ENCODE measurements at places on chromosomes 2 and 18.

DNA sequence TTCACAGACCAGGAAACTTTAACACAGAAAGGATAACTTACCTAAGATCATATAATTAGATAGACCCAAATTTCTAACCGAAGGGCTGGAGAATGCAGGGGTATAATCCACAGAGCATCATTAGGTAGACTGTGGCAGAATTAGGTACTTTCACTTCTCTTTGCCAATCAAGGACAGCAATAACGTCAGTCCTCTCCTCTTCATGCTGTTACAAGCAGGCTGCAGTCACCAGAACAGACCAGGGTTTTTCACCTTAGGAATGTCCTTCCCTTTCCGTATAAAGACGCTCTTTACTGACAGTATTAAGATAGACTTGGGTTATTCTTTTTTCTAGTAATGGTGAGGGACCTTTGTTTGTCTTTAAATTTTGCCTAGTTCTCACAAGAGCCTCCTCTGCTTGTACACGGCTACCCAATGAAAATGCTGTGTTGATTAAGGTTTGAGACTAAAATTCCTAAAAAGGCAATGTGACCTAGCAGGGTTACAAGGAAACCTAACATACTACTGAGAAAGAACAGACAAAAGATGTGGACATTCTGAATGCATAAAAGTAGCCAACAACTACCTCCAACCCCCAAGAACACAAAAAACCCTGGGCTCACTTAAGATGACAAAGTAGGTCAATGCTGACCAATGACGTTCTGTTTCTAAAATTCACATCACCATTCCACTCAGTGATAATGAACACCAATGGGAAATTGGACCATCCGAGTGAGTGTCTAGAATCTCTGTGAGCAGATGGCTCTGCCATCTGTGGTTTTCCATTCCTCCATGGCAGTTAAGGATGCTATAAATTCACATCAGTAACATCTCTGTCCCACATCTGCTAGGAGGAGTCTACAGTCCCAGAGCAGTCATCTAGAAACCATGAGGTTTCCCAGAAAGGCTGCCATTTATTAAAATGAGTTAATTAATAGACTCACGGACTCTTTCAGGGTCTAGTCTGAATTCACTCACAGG is 2.1 kb downstream of the PDIA6 start:
- no peak for DNase-seq

- DNase-seq: no peak
Measured at GRCh38 chr2:71583876-71584275, 130.5 kb downstream of the DYSF start.

DNA sequence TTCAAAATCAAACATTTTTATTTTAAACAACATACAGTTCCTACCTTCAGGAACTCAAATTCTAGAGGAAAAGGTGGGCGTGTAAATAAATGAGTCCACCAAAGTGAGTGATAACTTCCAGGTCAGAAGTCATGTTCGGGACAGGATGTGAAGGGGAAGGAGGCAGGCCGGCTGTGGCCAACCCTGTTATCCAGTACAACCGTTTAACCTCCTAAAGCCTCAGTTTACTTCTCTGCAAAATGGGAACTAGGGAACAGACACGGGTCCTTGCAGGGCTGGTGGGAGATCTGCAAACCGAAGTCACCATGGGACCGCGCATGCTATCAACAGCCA is 373 bp downstream of the EIPR1 start:
- no peak for DNase-seq

- DNase-seq: no peak
Measured at GRCh38 chr2:196372811-196373664, 201.7 kb upstream of the STK17B start.

DNA sequence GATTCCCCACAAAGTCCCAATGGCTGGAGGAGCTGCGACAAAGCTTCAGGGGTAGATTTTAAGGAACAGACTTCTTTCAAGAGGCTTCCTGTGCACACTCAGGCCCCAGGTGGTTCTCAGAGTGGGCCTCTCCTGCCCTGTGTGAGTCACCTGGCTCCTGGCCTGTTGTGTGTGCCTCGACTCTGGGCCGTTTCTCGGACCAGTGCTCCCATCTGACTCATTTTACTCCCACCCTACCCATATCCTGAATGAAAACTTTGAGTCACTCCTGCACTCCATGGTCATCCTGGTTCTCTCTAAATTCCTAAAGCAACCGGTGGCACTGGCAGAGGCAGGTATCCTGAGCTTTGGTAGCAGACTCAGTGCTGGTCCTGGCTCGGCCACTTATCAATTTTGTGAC is 84.1 kb downstream of the CELF4 start:
- no peak for DNase-seq

DNA sequence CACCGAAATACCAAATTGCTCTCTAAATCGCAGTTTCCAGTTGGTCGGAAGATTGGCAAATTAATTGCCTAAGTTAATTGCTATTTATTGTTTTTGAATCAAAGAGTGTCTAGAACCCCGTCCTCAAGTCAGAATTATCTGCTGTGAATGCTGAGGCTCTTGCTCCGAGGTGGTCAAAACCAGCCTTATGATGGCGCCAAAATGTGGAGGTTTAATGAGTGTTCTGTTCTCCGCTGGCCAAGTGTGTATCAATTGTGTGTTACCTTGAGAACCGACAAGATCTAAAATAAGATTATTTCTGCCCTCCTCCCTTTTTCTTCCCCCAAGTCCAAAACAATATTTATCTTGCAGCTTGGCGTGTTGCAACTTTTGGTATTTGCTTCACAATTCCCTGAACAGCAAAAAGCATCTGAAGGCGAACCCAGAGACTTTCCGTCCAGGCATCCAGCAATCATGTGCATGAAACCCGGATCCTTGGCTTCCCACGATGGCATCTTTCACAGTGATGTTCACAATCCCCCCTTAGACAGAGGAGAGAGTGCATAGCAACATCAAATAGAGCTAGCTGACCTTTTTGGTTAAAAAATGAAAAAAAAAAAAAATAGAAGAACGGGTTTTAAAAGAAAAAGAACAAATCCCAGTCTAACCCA is 323.0 kb downstream of the MYCN start:
- no peak for DNase-seq

DNA sequence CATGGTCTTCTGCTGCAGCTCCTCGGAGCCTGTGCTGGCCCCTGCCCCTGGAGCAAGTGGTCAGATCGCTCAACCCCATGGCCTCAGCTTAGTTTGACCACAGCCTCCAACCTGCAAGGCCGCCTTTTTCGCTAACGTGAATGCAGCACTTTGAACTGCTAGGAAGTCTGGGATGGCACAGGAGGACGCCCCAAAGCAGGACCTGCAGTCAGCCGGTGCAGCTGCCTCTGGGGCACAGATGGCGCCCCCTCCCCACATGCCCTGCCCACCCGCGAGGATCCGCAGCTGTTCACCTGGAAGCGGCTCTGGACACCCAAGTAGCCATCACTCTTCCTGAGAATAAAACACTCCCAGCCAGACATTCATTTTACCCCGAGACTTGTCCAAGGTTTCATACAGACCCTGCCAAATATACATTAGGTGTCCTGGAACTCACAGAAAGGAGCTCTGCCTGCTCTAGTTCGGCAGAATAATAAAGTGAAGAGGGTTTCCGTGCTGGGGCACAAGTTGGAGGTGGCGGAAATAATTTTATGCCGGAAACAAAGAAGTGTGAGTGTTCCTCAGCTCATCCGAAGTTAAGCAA is 510.1 kb downstream of the EIPR1 start:
- DNase-seq: no peak

DNA sequence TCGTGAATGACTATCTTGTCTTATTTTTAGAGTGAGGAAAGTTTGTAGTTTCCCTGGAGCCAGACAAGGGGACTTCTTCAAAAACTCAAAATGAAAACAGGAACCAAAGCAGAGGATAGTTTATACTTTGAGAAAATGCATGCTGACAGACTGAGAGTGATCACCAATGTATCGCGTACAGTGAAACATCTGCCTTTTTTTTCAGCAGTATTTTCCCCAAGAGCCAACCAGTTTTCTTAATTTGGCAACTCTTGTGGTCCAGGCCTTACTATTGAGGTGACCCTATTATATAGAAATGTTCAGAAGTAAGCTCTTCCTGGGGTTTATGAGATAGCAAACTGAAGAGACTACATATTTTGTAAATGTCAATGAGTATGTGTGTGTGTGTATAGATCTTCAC is 153.7 kb upstream of the VRK2 start:
- no peak for DNase-seq

GRCh38 chr2:238202326-238203093 is 985 bp downstream of the ILKAP start:
- DNase-seq: no peak

DNA sequence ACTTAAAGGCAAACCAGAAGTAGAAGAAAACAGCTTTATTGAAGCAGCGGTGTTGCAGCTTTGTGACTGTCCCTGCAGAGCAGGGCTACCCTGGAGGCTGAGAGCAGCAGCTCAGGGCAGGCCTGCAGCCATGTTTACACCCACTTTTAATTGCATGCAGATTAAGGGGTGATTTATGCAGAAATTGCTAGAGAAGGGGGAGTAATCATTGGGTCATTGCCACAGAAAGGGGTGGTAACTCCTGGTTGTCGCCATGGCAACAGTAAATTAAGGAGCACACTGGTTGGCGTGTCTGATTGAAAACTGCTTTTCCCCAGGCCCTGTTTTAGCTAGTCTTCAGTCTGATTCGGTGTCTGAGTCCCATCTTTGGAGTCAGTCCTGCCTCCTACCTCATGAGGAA is 195.4 kb upstream of the HDAC4 start:
- no peak for DNase-seq

DNA sequence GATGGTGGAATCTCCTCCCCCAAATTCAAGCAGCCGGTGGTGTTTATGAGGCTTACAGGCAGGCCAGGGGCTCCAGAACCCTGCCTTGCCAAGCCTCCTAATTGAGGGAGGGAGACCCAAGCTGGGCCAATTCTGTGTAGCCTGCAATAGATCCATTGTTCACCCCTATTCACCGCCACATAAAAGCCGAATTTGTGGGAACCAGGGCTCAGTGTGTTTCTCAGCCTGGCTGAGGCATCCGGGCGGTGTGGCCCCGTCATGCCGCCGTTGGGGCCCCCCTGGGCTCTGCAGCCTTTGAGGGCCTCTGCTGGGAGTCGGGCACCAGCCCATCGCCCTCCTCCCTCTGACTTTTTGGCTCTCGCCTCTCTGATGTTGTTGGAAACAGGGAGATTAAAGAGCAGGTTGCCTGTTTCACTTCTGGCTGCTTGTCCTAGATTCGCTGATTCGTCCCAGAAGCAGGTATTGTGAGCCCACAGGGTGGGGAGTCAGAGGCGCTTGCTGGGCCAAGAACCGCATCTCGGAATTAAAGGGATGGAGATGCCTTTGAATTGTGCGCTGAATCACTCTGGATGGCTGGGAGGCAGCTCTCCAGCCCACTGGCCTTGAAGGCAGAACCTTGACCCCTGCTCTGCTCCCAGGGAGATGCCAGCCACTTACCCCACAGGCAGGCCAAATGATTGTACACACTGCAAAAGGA is 14.7 kb upstream of the OTOS start:
- no peak for DNase-seq

DNA sequence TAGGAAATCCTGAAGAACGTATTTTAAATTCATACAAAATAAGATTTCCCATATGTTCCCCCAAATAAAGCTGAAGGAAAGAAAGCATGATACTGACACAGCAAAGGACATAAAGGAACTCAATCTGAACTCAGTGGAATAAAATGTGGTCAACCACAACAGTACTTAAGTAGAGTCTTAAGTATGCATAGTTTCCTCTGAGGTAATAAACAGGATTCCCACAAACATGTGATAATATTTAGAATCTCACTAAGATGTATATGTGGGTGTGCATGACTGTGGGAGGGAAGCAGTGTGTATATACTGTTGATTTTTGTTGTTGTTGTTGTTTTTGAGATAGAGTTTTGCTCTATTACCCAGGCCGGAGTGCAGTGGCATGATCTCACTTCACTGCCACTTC is 69.3 kb downstream of the NOL10 start:
- no peak for DNase-seq

DNA sequence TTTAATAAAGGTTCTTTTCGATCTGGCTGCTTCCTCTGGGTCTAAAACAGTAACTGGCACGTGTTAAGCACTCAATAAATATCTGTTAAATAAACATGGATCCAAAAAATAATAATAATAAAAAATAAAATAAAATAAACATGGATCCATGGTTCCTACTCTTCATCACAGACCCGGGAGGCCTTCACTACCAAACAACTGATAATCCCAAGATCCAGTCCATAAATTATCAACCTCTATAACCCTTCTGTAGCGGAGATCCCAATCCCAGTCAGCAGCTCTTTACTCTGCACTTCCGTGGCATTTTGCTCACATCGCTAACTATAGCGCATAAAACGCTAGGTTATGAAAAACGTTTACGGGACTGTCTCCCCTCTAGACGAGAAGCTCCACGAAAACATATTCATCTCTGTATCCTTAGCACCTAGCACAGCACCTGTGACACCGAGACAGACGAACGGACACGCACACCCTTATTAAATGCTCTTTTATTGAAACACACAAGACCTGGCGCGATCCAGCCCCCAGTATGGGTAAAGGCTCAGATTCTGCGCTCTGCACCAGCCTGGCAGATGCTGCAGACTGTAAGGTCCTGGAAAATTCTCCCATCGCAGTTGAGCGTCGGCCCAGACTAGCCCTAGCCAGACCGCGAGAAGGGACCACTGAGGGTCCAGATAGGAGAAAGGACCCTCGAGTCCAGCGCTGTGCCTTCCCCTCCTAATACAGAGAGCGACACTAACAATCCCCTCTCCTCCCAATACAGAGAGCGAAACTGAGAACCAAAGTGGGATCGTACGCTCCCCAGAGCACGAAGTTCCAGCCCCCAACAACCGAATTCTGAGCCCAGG is 770 bp downstream of the NBAS start:
- DNase-seq: no peak

DNA sequence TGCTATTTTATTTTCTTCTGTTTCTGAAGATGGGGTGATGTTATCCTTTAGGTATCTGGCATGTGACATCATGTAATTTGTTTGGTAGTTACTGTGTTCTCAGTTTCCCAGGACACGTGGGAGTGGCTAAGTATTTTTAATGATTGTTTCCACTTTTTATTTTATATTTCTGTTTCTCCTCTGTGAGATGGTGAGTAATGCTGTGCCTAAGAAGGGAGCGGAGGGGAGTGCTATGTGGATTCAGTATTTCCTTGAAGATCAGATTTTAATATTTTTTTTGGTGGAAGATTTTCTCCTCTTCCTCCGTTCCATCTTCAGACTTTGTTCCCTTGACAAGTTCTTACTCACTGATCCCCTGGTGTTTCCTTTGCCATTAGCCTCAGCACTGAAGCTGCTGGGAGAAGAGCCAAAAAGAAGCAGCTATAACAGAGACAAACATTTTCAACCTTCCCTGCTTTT is 180.0 kb upstream of the MMADHC start:
- no peak for DNase-seq

Measured in anterior cingulate cortex (tissue), 58 donors.